Stimulated activated CD8-positive, alpha-beta memory T cell treated with anti-CD3 and anti-CD28 coated beads, Interleukin-7, amount 100 ng/mL, for 4 hours (primary cell): ENCODE measurements at places on chromosomes 12 and 14.

DNA sequence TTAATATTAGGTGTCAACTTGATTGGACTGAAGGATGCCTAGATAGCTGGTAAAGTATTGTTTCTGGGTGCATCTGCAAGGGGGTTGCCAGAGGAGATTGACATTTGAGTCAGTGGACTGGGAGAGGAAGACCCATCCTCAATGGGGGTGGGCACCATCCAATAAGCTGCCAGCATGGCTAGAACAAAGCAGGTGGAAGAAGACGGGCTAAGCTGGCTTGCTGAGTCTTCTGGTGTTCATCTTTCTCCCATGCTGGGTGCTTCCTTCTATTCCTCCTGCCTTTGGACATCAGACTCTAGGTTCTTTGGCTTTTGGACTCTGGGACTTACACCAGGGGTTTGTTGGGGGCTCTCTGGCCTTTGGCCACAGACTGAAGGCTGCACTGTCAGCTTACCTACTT is 87.4 kb downstream of the SLC38A1 start:
- no peak for DNase-seq

DNA sequence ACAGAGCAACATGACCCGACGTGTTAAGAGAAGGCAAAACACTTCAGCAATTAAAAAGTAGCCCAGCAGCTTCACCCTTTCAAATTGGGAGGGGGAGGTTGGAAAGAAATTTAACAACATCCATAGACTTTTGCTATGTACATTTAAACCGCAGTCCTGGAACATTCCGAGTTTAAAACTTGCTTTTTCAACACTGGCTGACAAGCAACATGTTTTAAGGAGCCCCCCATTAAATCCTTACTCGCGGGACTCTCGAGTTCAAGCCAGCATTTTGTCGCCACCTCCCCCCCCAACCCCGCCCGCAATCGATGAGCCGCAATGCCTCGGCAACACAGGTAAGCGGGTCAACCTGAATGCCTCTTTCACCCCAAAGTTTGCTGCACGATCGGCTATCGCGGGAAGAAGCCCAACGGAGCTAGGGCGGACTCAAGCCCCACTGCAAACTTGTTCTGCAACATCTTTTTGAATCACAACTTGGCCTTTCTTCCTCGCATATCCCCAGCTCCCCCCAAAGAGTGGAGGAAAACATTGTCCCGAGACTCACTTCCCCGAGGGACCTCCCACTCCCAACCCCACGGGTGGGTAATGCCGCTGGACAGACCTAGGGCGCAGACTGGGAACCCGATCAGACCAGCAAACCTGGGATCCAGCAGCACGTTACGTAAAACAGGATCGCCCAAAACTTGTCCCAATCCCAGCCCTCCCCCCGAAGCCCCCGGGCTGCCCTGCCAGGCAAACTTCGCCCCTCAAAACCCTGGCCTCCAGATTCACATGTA is 777 bp downstream of the ZFP36L1 start:
- DNase-seq = no peak

GRCh38 chr12:4997939-4998338 is 45.7 kb upstream of the KCNA5 start:
- no peak for DNase-seq

GRCh38 chr12:112347581-112347982 is 34.6 kb downstream of the HECTD4 start:
- DNase-seq = no peak

DNA sequence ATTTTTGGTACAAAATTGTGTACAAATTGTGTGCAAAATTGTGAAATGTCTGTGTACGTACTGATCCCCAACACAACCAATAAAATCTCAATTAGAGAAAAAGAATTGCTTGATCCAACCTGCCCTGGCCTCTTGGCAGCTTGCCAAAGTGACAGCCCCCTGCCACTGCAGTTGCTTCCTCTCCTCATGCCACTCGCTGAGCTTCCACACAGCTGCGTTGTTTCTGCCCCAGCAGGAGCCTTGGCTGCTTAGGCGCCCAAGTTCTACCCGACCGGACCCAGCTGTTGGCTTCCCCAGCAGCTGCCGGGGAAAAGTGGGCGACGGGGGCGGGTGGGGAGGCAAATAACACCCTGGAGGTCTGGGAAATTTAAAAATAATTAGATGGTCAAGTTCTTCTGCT is 171.8 kb upstream of the ATF7IP start:
- no peak for DNase-seq

- DNase-seq = no peak
Measured at GRCh38 chr14:77630111-77630510, 13.7 kb upstream of the SPTLC2 start.

- peak; percentile 14 for DNase-seq
Measured at GRCh38 chr12:56521590-56522371, at the start of gene RBMS2. TSS of gene RBMS2 (plus strand) at chr12:56521820. CDS start at chr12:56522024, 204 bp downstream.

DNA sequence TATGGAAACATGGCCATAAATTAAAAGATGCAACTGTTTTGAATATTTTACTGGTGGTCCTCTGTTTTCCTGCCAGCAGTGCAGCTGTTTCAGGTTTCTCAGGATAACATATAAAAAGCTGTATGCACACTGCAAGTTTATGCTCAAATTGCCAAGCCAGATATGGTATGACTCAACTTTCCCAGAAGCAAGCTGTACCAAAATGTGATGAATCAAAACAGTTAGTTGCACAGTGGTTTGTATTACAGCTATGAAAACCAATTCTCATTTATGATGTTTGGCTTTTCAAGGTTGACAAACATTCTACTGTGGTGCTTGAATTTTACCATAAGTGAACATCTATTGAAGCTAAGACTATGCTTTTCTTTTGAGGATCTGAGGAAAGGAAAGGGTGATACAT is 15.5 kb downstream of the TRMT5 start:
- DNase-seq = no peak

GRCh38 chr12:51632623-51633022 is 41.6 kb downstream of the SCN8A start:
- no peak for DNase-seq

GRCh38 chr12:110744601-110745264 is 2.0 kb upstream of the PPP1CC start:
- no peak for DNase-seq

DNA sequence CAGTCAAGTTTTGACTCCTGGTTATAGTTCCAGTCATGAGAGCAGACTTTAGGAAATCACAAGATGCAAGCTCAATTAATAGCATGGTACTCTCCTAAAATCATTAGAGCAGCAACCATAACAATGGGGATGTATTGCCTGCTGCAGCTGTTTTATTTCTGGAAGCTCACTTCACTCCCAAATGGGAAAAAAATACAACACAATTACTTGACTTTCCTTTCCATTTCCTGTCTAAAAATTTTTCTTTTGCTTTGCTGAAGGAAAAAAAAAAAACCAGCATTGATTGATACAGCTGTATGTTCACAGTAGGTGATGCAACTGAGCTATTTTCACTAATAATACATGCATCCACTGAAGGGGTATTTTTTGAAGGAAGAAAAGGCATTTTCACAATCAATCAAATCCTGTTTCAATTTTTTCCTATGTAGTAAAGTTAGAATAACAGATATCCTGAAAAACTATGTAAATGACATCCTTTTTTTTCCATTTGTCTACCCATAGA is 143.9 kb upstream of the NOVA1 start:
- DNase-seq = no peak

DNA sequence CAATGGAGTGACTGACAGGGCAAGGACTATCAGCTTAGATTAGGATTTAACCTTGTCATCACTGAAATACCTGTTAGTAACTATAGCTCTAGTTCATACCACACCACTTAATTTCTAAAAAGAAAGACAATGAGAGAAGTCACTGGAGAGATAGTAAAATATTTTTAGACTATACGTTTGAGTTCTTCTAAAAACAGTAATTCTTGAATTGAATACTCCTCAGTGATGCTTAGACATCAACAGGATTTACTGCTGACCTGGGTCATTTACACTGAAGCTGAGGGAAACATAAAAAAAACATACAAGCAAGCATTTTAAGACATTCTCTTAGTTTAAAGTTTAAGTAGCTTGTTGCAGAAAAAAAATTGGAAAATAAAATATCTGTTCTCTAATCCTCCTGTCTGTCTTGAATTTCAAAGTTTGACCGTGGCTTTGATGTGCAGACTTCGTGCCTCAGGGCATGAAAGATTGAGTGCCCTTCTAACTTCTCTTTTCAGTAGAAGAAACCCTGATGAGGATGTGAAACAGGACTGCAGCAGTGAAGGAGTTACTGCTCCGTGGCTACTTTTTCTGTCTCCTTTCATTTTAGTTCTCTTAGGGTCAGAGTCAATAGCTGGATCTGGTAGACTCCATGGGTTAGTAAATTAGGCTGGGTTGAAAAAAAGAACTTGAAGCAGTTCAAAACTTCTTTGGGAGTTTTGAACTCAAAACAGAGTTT is 172.2 kb downstream of the PTPRO start:
- no peak for DNase-seq

DNA sequence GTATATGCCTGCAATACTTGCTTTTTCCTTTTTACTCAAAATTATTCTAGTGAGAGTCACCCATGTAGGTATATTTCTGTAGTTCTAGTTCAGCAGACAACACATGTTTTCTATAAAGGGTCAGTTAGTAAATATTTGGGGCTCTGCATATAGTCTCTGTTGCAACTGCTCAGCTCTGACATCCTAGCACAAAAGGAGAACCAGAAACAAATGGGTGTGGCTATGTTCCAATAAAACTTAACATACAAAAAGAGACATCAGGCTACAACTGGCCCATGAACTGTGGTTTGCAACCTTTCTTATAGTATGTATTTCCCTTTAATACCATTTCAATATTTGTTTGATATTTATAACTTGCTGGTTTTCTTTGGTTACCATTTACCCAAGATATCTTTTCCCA is 11.9 kb downstream of the NT5DC3 start:
- DNase-seq = no peak

DNA sequence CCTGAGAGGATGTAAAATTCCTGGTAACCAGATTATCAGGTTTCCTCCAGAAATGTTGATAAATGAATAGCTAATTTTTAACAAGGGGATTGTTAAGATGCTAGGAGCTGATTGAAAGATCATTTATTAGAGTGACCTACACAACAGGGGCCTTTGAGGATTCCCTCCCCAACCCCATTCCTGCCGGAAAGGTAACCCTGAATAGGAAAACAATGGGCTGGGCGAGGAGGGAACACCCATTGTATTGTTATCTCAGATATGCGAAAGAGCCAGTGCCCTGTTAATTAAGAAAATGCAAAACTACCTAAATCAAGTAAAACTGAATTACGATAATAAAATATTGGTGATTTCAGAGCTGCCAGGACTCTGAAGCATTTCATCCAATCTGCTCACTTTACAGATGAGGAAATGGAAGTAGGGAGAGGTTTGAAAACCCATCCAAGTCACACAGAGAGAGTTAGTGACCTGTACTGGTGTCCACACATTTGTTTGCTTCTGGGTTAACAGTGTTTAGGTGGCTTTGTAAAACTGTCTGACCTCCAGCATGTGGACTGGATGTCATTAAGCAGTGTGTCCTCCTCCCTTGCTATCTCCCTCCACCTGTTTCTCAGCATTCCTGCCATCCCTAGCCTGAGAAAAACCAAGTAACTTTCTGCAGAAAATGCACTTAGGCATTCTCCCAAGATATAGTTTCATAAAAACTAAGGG is 214.8 kb downstream of the TTC6 start:
- DNase-seq = no peak

DNA sequence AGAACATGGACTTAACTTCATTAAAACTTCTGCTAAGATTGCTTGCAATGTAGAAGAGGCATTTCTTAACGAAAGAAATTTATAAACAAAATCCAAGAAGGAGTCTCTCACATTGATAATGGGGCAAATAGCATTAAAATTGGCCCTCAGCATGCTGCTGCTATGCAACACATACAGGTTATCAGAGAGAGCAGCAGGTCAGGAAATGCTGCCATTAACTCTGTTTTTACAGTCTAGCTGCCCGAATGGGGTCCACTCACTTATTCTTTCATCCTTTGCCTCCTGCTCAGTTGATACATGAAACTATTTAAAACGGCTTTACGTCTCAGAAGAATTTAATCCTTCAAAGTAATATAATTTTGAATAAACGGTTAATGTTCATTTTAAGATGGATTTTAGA is 620.4 kb downstream of the SLC16A7 start:
- DNase-seq = no peak

DNA sequence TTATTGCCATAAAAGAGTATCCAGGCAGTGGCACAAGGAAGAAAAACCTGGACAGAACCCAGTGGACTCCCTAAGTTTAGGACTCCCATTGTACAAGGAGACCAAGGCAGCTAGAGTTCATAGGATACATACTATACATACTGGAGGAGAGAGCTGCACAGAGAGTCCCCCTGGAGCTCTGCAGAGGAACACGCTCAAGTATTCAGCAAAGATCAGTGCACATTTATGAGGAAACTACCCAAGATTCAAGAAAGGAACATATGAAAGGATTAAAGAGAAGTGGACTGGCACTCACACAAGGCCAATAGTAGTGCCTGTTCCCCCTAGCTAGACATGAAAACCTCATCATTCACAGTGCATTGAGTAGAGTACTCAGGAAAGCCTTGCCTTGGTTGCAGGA is 43.0 kb upstream of the CHPT1 start:
- DNase-seq = no peak

- no peak for DNase-seq
Measured at GRCh38 chr14:67602995-67603545, 3.0 kb upstream of the PIGH start.

GRCh38 chr12:66942741-66943465 is 264.0 kb upstream of the GRIP1 start:
- no peak for DNase-seq

GRCh38 chr14:79166171-79166570 is 996.0 kb downstream of the NRXN3 start:
- DNase-seq = no peak

DNA sequence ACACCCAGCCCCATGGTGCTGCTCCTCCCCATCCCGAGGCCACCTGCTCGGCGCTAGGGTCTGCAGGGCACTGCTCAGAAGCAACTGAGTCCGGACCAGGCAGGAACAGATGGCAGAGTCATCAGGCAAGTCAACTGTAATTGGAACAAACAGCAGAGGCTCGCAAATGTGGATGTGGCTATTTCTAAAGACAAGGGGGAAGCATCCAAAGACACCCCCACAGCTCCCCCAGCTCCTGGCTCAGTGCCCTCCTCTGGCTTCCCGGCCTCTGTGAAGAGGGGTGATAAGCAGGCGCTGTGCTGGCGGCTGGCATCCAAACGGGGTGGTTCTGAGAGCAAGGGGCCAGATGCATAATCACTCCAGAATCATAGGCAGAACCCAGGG is 125.6 kb downstream of the PIWIL1 start:
- no peak for DNase-seq

GRCh38 chr12:105967038-105967776 is 171.5 kb downstream of the NUAK1 start:
- no peak for DNase-seq

GRCh38 chr12:79183926-79184325 is 319.4 kb downstream of the SYT1 start:
- no peak for DNase-seq

GRCh38 chr12:113844495-113845210 is 121.5 kb downstream of the RBM19 start:
- DNase-seq = no peak

DNA sequence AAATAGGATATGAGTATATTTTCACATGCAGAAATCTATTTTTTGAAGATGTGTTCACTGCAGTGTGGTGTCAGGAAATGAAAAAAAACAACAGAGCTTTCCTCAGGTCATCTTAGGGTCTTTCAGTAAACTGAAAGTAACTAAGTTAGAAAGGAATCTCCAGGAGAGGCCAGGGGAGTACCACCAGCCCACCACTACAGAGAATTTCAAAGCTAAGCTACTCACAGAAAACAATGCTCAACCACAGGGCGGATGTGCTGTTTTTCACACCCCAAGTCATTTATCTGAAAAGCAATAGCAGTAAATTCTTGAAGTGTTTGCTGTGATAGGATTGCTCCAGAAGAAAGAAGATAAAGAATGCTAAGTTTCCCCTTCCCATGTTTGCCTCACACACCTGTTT is 79.0 kb downstream of the IFNG start:
- DNase-seq = peak; percentile 32

- DNase-seq = no peak
Measured at GRCh38 chr12:30962047-30962446, 35.5 kb downstream of the TSPAN11 start.
